Gastrocnemius medialis (tissue), 4 donors: ENCODE measurements at places on chromosomes 16 and 17.

DNA sequence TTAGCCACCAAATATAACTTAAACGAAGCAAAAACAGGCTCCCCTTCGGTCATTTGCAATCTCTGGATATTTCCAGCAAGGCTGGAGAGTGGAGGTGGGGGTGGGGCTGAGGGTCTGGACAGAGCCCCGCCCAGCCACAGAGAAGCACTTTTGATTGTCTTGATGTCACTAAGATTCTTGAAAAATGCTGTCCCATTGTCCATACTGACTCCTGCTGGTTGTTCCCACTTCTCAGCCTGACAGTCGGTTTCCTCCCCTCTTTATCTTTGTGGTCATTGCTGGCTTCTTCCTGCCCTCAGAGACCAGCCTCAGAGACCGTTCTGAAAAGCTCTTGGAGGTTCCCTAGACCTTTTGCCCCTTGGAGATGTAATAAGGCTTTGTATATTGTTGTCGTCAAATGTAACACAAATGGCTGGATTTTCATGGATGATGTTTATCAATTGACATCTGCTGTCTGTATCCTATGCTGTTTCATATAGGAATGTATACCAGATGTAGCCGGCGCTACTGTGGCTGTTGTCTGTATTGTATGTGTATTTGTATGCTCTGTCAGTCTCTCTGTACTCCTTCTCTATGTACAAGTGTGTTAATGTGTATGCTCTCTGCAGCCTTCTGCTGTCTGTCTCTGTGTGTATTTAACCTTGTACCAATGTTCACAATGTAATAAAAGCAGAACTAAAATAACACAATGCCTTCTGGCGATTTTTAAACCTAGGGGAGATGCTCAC lies 94.8 kb upstream of the DNAH9 start:
- DNase-seq, result no peak

DNA sequence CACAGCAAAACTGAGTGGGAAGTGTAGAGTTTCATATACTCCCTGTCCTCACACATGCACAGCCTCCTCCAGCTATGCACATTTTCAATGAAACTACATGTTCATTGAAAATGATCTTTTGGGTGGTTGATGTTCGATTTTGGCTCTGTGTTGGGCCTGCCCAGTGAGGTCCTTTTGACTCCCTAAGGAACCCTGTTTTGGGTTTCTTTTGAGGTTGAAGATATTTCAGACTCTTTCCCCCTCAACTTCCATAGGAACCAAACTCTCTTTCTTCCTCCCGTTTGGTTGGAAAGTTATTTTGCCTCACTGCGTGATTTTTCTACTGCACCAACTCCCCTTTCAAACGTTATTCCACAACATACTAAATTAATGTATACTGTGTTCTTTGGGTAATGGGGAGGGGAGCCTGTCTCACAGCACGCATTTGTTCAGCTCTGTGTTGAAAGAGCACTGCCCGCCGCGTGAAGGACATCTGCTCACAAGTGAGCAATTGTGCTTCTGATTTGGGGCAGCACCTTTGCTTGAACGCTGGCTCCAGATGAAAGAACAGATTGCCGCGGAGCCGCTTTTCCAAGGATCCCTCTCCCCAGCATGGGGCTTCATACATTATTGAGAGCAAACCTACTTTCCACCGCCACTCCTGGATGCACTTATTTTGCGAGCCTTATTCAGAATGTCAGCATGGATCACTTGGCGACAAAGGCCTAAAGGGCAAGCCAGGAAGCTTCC lies 385.9 kb downstream of the WWOX start:
- DNase-seq, result no peak

DNA sequence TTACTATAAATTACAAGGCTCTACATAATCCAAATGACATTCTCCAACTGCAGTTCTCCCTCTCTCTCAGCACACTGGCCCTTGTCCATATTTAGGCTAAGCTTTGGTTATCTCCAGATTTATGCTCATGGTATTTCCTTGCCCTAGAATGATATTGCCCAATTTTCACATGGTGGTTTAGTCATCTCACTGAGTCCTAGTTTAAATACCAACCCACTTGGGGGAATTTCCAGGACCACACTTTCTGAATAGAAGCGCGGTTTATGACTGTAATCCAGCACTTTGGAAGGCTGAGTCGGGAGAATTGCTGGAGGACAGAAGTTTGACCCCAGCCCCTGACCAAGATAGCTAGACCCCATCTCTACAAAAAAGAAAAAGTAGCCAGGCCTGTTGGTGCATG lies 280.1 kb upstream of the MON1B start:
- DNase-seq, result no peak

GRCh38 chr16:50151322-50151721 lies 1.8 kb upstream of the TENT4B start:
- no peak for DNase-seq

DNA sequence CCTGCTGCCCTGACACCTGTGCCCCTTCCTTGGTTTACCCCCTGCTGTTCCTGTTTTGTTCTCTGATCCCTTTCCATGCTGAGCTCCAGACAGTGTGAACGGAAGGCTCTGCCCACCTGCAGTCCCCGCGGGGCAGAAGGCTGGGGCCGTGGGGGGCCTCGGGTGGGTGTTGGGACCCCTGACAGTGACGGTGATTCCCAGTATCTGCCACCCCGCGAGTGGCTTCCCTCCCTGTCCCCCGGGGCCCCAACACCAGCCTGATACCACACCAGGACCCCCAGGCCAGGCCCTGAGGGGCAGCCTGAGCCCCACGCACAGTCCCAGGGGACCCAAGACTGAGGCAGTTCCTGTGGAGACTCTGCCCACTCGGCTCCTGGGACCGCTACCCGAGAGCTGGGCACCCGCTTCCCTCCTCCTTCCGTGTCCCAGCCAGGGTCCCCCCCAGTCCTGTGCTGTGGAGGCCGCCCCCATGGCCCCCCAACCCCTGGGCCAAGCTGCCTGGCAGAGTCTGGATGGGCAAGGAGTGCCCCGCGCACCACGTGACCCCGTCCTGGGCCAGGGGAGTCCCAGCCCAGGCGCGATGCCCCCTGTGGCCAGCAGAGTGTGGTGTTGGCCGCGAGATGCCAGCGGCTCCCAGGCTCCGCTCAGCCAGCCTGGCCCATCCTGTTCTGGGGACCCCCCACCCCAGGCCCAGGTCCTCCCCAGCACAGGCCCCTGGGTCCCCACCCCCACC lies 10.0 kb upstream of the C1QTNF8 start:
- no peak for DNase-seq

GRCh38 chr17:79930877-79931816 lies 91.9 kb upstream of the CBX4 start:
- no peak for DNase-seq

DNA sequence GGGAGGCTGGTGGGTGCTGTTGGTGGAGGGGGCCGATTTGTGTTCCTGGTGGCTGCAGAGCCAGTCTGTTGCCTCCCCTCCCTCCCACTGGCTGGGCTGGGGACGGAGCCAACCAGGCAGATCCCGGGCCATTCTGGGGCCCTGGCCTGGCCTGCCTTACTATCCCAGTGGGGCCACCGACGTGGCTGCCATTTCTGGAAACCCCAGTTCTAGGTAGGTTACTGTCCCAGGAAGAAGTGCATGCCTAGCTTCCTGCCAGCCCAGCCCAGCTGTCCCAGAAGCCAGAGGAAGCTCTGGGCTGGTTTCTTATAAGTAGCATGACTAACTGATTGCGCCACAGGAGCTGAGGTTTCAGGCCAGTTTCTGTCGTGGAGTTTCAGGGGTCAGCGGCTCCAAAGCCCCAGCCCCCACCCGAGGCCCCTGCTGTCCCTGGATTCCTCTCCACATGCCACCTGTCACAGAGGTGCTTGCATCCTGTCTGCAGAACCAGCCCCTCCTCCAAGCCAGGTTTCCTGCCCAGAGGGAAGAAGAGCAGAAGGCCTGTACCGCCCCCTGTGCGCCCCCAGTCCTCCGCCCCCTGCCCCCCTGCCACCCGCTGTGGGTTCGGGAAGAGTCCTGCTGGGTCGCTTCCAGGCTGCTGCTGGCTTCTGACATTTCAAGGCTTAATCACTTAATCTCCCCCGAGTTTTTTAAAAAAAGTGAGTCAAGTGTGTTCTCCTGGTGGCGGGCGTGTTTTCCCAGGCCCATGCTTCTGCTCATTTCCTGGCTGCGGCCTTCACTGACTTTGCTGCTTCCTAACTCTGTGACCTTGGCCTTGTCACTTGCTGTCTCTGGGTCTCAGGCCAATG lies 13.2 kb downstream of the IL4R start:
- peak; percentile 78 for DNase-seq

DNA sequence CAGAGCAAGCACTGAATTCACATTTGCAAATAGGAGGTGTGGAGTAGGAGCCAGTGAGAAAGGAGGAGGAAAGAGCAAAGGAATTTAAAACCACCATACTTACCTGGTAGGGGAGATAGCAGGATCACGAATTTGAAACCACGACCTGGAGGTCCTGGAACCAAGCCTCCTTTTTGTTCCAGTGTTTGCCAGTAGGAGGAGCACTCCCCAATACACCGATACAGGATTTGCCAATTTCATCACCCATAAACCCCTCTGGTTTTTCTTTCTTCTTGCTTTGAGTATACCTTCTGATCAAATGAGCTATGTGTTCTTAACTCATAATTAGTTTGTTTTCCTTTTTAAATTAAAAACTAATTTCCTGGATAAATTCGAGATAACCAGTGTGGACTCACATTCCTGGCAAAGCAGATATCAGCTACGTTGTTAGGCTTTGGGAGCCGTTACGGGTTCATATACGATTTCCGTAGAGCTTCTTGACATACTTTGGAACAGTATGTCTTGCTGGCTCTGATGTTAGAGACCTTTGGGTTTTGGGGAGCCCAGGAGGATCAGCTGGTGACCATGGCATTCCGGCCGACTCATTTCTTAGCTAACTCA lies 22.7 kb downstream of the BCO1 start:
- no peak for DNase-seq

DNA sequence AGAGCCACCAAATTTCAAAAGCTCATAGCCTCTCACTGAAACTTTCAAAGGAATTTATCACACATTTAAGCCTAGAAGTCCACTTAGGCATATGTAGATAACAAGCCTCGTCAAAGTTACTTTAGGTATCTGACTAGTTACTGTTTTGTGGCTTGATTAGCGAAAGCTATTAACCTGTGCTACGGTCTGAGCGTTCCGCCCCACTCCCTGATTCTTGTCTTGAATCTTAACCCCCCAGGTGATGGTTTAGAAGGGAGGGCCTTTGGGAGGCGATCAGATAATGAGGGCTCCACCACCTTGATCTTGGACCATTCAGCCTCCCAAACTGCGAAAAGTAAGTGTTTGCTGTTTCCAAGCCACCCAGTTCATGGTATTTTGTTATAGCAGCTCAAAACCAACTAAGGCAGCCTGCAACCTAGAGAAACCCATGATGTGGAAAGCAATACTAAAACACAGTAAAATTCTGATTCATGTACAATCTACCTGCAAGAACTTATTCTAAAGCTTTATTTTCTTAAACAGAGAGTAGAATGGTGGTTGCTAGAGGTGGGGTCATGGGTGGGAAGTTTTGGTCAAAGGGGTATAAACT lies 7.1 kb downstream of the HSDL1 start:
- DNase-seq, result no peak

DNA sequence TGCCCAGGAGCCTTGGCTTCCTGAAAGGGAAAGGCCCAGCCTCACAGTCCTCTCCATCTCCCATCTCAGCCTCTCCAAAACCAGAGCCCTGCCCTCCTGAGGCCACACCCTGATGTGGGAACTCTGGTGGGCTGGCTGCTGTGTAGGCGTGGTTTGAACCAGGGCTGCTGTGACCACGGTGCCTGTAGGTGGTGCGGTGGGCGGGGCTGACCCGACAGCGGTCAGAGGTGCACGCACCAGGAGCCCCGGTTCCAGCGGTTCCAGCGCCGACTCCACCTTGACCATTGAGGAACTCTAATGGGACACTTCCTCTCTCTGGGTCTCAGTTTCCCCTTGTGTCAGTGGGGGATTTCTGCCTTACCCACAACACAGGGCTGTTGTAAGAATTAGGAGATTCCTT lies 2.4 kb downstream of the RAP1GAP2 start:
- DNase-seq, result no peak

GRCh38 chr16:74462361-74462760 lies 41.1 kb upstream of the CLEC18B start:
- no peak for DNase-seq

DNA sequence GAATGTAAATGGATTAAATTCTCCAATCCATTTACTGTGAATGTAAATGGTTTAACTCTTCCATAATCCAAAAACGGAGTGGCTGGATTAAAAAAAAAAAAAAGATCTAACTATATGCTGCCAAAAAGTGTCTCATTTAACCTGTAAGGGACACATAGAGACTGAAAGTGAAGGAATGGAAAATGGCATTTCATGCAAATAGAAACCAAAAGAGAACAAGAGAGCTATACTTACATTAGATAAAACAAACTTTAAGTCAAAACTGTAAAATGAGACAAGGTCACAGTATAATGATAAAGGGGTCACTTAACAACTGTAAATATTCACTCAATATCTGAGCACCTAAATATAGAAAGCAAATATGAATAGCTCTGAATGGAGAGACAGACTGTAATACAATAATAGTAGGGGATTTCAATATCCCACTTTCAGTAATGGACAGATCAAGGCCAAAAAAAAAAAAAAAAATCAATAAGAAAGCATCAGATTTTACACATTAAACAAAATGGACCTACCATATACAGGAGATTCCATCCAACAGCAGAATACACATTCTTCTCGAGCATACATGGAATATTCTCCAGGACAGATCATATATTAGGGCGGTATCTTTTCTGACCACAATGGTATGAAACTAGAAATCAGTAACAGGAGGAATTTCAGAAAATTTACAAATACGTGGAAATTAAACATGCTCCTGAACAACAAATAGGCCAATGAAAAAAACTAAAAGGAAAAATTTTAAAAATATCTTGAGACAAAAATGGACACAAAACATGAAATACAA lies 36.4 kb downstream of the CDR2 start:
- no peak for DNase-seq

- no peak for DNase-seq
Observed at GRCh38 chr17:1914661-1915083, 84.9 kb downstream of the RPA1 start.

DNA sequence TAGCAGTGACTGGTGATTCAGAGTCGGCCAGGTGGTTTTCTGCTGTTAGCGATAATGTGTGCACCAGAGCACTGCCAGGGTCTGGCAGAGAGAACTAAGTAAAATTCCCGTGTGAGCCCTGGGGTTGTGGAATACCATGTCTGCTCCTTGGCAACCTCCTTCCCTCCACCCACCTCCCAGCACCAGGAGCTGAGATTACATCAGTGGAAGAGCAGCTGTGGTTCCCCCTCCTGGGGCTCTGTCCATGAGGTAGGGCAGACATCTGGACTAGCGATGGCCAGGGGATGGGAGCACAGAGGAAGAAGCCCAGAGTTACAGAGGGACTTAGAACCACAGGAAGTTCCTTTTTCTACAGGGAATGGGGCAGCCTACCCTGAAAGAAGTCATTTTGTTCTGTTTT lies 15.8 kb downstream of the CLEC10A start:
- no peak for DNase-seq

GRCh38 chr16:2689968-2690801 lies 7.9 kb downstream of the KCTD5 start:
- no peak for DNase-seq
